ENCODE measurements at places on chromosomes 2 and 18.

GRCh38 chr18:79490626-79491041 is 94.9 kb downstream of the NFATC1 start:
- no peak for DNase-seq

DNA sequence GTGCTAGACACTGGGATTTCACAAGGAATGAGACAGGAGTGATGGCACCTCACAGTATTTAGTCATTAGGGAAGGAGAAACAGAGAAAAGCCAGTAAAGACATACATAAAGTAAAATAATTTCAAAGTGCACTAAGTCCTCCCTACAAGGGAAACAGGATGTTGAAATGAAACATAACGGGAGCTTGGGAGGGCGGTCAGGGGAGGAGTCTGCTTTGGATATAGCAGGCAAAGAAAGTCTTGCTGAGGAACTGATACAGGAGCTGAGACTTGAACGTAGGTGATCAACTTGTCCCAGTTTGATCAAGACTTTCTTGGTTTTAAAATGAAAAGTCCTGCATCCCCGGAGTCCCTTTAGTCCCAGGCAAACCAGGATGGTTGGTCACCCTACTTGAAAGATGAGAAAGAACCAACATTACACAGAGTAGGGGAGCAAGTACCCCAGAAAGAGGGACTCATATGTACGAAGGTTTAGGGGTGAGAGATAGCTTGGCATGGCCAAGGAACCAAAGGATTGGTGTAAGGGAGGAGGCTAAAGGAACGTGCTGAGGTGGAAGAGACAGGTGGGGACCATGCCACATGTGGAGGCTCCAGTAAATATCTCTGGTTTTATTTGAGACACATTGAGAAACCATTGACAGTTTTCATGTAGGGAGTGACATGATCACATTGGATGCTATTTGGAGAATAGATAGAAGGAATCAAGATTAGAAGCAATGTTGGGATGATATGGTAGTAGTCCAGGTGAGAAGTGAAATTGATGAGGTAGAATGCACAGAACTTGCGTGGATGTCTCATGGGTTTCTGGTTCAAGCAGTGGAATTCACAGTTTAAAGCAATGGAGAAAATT is 28.4 kb downstream of the FBXO48 start:
- DNase-seq, result no peak

- DNase-seq, result no peak
Observed at GRCh38 chr2:32450851-32451250, 94.0 kb downstream of the BIRC6 start.

DNA sequence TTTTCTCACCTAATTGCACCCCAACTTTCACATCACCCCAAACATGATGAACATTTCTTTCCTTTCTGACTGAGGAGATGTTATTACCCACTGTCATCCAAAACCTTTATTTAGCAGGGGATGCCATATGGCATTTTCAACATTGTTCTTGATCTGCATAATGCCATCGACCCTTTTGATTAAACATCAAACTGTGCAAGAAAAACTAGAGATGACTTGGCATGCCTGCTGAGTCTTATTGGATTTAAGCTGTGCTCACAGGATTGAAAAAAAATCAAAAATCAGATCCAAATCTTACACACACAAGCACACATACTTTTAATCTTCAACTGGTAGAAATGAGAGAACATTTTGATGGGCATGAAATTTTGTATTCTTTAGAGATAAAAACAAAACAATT is 536.0 kb downstream of the TMX3 start:
- no peak for DNase-seq

DNA sequence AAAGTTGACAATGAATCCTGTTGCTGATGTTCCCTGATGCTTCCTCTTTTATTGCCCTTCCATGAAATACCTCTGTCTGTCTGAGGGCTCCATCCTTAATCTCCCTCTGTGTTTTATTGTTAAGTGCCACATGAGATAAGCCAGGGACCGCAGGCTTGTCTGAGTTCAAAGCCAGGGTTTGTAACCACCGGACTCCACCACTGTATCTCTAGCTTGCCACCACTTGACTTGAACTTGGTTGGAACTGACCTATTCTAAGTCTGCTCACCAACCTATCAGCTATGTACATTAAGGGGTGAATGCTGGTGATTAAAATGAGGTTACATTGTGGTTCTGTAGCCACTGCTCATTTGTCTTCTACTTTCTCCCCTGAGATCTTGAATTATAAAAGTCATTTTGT is 328.5 kb upstream of the ZEB2 start:
- no peak for DNase-seq

DNA sequence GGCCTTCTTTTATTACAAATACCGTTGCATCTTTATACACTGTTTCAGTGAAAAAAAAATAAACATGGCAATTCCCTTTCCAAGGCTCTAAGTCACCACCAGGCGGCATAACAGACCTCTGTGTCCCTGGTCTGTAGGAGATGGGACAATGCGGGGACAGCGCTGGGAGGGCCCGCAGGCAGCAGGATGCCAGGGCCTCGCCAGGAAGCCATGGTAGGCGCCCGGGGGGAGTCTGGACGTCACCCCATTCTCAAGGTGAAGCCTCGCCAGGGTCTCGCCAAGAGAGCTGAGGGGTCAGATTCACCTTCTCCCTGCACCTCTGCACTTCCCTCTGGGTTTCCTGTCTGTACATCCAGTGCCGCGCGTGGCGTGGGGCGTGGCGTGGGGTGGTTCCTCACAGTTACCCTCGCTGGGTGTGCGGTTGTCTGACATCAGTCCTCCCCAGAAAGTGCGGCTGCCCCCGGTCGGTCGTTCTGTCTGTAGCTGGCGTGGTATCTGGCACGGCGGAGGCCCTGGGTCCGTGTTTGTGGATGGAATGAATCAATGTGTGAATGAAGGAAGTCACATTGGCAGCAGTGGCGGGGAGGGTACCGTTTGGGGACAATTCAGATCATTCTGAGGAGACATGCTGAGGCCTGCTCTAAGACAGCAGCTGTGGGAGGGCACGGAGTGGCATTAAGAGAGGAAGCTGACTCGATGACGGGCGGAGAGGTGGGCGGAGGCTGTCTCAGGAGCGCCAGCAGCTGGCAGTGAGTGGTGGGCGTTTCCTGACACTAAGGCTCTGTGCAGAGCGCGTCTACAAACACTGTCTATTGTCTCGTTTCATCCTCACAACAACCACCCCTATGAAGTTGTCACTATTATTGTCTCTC is 46.0 kb downstream of the LRRFIP1 start:
- DNase-seq, result peak; percentile 86

All from prostate gland (tissue), 2 donors.